Stimulated activated CD8-positive, alpha-beta memory T cell treated with anti-CD3 and anti-CD28 coated beads, Interleukin-7, amount 100 ng/mL, for 4 hours (primary cell): ENCODE measurements at places on chromosomes 7 and 10.

- no peak for DNase-seq
These were observed 1.9 kb upstream of the FAM170B start for GRCh38 chr10:49135575-49136313.

DNA sequence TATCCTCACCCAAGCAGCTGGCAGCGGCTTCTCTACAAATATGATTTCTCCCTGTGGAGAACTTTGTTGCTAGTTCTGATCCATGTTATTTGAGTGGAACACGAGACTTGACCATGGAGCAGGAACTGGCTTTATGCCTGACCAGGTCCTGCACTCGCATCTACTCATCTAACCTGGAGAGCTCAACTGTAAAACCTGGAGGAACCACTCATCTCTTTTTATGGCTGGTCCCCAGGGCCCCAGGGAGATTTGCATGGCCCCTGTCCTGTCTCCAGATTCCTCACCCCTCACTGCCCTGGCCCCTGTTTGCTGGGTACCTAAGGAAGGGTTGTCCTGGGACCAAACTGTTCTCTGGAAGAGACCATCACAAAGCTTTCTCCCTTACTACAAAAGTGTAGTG, 16.0 kb downstream of the TCAF1 start:
- no peak for DNase-seq

DNA sequence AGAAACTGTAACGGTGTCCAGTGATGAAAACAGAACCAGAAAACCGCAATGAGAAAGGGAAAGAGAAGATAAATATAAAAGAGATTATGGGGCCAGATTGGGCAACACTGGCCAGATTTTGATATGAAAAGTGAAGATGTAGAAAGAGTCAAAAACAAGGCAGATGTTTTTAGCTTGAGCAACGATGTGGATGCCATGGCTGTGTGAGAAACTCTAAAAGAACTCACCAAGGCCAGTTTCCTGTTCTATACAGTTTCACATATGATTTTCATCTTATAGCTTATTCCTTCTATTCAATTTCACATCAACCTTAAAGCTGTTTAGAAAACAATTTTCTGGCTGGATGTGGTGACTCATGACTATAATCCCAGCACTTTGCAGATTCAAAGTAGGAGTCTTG, 36.3 kb downstream of the CSTF2T start:
- no peak for DNase-seq

DNA sequence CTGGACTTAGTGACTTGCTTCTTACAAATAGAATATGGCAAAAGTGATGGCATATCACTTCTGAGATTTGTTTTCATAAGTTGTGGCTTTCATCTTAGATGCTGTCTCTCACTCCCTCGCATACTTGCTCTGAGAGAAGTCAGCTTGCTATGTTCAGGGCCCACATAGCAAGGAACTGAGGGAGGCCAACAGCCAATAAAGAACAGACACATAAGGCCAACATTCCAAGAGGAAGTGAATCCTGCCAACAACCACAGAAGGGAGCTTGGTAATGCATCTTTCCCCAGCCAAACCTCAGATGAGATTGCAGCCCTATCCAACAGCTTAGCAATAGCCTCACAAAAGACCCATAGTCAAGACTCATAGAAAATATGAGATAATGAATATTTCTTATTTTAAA, 39.2 kb upstream of the DMTF1 start:
- DNase-seq, result no peak

- no peak for DNase-seq
These were observed 21.8 kb upstream of the AKR1B1 start for GRCh38 chr7:134480730-134481129.

DNA sequence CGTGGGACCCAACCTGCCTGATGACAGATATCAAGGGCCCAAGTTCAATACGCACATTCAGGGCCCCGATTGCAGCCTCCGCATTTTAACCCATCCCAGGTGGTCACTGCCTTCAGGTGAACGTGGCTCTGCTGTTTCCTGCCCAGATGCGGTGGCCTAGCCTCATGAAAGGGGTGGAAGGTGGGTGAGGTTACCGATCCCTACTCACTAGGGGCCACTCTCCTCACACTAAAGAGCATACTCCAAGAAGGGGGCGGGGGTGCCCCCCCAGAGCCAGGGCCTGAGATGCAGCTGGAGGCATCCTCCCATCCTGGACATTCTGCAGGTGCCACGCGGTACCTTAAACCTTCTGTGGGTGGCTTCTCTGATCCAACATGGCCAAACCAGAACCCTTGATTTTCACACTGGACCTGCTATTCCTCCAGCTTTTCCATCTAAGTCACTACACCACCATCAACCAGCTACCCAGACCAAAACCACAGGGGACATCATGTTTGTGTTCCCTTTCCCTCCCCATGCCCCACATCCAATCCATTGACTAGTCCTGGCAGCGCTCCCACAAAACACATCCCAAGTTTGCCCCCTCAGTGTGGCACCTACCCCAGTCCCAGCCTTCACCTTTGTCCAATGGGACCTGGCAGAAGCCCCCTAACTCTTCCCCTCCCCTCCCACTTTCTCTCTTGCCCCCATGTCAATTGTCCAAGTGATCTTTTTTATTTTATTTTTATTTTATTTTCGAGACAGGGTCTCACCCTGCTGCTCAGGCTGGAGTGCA, 30.0 kb downstream of the PRLHR start:
- no peak for DNase-seq

DNA sequence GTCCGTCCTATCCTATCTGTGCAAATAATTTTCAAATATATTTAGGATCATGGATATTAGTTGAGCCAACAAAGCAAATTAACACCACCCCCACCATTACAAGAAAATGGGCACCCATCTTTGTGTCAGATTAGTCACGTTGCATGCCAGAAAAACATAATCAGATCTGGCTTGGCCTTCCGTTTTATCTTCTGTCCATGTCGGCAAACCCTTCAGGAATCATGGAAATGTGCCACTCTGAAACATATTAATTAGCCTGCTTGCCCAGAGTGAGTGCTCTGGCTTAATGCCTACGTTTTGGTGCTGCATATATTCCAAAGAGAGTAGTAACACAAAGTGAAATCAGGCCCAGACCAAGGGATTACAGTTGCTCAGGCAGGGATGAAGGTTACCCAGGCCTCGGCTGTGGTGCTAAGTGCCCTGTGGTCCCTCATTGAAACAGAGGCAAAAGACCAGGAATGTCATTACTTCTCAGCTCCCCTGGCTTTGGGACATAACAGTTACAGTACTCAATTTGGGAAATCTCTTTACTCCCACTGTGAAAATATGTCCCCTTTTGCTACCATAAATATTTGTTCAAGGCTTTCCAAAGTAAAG, 154.0 kb upstream of the LSM8 start:
- DNase-seq, result no peak

DNA sequence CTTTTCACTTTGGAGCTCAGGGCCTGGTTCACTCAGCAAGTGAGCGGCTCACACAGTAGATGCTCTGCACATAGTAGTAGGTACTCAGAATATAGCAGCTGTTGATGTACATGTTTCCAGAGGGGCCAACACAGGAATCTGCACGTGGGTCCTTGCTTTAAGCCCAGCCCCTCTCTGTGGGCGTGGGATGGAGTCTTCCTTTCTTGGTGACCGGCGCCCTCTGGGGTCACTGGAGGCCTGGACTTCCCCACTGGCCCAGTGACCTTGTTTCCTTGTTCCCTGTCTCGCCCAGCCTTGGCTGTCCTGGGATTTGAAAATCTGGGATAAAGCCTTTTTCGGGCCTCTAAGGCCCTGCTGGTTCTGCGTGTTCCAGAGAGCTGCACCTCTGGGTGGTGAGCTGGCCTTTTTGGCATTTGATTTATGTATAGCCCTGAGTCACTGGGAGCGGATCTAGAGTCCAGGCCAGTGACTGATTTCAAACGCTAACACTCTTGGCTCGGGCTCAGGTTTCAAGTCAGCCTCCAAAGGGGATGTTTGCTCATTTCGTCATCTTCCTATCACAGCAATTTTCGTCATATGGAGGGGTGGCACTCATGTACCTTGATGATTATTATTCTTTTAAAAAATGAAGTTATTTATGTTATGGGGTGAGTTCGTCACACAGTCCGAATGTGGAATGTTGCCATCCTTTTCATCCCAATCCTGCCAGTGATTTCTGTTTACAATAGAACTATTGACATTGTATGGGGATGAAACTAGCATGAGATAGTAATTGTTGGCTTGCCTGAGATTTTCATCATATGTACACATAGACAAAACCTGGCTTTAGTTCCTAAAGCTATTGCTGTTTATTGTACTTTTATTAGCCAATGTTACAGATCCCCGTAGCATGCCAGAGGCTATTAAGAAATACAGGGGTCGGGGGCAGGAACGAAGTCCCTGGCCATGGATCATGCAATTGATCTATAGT, 65.5 kb downstream of the CUX1 start:
- no peak for DNase-seq

DNA sequence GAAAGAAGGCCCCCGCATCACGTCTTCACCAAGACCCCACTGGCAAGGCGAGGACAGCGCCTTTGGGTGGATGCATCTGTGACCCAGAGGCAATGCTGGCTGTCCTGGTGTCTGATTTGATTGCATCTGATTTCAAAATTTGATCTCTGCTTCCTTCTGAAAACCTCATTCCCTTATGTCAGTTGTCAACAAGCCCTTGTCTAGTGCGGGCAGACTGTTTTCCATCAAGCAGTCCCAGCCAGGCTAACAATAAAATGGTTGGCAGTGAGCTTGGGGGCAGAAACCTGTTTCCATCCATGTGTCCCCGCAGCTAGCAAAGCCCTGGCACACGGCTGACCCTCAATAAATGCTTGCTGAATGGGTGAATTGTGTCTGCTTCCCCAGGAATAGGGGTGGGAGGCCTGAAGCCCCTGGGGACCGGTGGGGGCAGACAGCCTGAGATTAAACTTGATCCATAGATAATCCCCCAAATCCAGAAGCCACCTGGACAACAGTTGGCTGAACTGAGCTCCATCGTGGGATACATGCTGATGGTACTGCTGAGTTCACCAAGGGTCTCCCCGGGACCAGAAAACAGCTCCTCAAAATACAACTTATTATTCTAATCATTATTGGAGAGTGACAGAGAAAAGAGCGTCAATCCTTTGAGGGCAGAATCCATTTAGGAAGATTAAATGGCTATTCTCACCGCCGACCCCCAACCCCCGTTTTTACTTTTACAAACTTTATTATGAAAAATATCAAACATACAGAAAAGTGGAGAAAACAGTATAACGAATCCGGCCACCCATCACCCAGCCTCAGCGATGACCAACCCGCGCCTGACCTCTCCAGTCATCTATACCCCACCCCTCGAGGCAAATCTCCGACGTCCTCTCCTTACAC, 912 bp upstream of the DUSP5 start:
- DNase-seq, result no peak

GRCh38 chr7:117873310-117874190, at the start of gene CTTNBP2:
TSS of gene CTTNBP2 (minus strand) at chr7:117873441. CDS start at chr7:117873415, 26 bp downstream.
- no peak for DNase-seq

DNA sequence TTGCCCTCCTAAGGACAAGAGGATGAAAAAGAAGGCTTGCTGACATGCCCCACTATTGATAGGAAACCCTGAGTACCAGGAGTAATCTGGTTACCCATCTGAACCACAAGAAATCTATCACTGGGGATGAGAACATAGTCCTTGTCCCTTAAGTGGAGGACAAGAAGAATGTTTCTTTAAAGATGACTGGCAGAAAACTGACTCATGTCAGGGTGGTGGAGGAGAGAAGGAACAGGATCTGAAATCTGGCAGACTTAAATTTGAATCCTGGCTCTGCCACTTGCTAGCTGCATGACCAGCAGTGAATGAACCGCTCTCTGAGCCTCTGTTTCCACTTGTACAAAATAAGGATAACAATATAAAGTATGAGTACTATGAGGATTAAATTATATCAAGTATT, 38.9 kb upstream of the XPNPEP1 start:
- no peak for DNase-seq

- DNase-seq, result no peak
These were observed 92.1 kb upstream of the STRIP2 start for GRCh38 chr7:129341816-129342806.

- DNase-seq, result no peak
These were observed 74.1 kb upstream of the DUSP5 start for GRCh38 chr10:110423650-110424049.

- no peak for DNase-seq
These were observed 145.5 kb downstream of the OTUD1 start for GRCh38 chr10:23584396-23584795.

GRCh38 chr7:130869918-130870317, 135.9 kb upstream of the KLF14 start:
- DNase-seq, result no peak

DNA sequence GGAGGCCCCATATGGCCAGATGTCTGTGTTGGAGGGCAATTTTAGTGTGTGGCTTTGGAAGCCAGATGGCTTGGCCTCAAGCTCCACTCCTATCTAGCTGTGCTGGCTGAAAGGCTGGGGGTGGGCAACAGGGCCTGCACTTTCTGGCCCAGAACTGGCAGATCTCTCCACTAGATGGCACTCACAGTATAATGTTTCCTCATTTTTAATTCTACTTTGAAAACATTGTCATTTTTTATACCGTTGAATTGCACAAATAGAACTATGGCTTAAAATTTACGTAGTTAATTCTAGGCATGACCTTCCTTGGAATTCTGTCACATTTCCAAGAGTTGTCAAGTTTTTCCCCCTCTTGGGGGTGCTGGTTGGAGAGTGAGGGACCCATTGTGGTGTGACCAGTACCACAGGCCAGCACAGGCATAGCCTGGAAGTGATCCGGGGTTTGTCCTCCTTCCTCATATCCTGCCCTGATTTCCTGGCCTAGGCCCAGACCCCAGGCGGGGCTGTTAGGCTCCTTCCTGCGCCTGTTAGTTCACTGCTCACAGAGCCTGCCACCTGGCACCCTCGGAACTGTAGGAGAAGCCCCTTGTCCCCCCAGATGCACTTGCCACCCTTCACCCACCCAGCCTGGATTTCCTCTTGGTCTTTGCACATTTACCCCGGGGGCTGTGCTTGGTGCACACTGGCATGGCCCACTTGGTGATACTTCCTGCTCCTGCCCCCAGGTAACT, 52.8 kb downstream of the ARHGAP22 start:
- DNase-seq, result no peak

DNA sequence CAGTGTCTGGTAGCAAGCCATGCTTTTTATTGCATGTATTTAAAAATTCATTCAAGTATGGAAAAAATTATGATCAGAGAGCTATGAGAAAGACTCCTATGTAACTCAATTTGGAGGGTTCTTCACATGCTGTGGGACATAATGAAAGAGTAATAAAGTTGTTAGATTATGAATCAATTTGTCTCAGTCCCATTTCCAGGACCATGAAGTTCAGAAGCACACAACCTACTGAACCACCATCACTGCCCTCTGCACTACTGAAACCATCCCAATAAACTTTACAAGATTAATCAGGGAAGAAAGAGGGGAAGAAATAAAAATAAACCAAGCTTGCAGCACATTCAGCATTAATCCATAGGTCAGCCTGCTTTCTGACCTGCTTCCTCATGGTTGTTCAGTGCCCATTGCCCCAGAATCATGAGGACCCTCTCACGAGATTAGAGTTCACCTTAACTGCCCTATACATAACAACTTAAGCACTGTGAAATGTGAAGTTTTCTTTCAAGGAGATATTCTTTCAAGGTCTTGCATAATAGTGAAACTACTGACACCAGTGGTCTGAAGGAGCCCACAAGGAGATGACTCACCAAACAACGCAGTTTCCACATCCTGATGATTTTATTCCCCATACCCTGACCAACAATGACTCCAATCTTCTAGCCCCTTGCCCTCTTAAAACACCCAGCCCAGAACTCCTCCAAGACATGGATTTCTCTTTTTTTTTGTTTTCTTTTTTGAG, 171.5 kb upstream of the ADCY1 start:
- DNase-seq, result no peak

GRCh38 chr7:151744656-151745638, 132.0 kb downstream of the PRKAG2 start:
- no peak for DNase-seq
